Kidney (tissue), 22 donors: ENCODE measurements at places on chromosomes 7 and 10. TPM values are rescaled to one million over a fixed set of nuclear protein-coding genes. Genes with fewer than 3 reads are reported as not detected.
A peak's percentile ranks its signal among the peaks of the same experiment; 100 is the strongest.

- no peaks in the 10 kb centered on the region for H3K4me1 ChIP-seq
Observed at GRCh38 chr7:9181356-9181755, 747.9 kb downstream of the NXPH1 start.

- no peak for DNase-seq
- no peak overlapping the region for H3K4me3 ChIP-seq
- H3K36me3 ChIP-seq: no peaks in the 10 kb centered on the region
- no peaks in the 10 kb centered on the region for H3K27me3 ChIP-seq
- no peaks in the 10 kb centered on the region for H3K4me1 ChIP-seq
Observed at GRCh38 chr10:6148908-6149307, 53.8 kb upstream of the PFKFB3 start.

GRCh38 chr7:102897856-102898531 lies 14.8 kb upstream of the LRRC17 start:
- H3K27me3 ChIP-seq: no peaks in the 10 kb centered on the region
- no peak overlapping the region for H3K4me3 ChIP-seq
- H3K36me3 ChIP-seq: no peaks in the 10 kb centered on the region
- peaks cover 3% of the 10 kb centered on the region for H3K4me1 ChIP-seq

GRCh38 chr7:129427526-129428045 lies 6.6 kb upstream of the STRIP2 start:
- H3K4me1 ChIP-seq: no peaks in the 10 kb centered on the region
- peak; percentile 10 for DNase-seq
- H3K36me3 ChIP-seq: peaks cover 19% of the 10 kb centered on the region
- H3K4me3 ChIP-seq: no peak overlapping the region

- H3K4me3 ChIP-seq: no peak overlapping the region
- H3K36me3 ChIP-seq: no peaks in the 10 kb centered on the region
- H3K27ac ChIP-seq: no peak overlapping the region
- no peaks in the 10 kb centered on the region for H3K27me3 ChIP-seq
- DNase-seq: no peak
Observed at GRCh38 chr10:29955329-29955935, 104.0 kb downstream of the JCAD start.

DNA sequence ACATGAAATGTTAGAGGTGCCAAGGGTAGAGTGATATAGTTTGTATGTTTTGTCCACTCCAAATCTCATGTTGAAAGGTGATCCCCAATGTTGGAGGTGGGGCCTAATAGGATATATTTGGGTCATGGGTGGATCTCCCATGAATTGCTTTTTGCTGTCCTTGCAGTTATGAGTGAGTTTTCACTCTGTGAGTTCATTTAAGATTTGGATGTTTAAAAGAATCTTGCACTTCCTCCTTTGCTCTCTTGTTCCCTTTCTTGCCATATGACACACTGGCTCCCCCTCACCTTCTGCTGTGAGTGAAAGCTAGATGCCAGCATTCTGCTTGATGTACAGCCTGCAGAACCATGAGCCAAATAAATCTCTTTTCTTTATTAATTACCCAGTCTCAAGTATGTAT lies 269.2 kb downstream of the ZWINT start:
- H3K27ac ChIP-seq: no peak overlapping the region
- H3K4me1 ChIP-seq: no peaks in the 10 kb centered on the region
- no peak for DNase-seq
- H3K27me3 ChIP-seq: no peaks in the 10 kb centered on the region
- no peaks in the 10 kb centered on the region for H3K36me3 ChIP-seq

DNA sequence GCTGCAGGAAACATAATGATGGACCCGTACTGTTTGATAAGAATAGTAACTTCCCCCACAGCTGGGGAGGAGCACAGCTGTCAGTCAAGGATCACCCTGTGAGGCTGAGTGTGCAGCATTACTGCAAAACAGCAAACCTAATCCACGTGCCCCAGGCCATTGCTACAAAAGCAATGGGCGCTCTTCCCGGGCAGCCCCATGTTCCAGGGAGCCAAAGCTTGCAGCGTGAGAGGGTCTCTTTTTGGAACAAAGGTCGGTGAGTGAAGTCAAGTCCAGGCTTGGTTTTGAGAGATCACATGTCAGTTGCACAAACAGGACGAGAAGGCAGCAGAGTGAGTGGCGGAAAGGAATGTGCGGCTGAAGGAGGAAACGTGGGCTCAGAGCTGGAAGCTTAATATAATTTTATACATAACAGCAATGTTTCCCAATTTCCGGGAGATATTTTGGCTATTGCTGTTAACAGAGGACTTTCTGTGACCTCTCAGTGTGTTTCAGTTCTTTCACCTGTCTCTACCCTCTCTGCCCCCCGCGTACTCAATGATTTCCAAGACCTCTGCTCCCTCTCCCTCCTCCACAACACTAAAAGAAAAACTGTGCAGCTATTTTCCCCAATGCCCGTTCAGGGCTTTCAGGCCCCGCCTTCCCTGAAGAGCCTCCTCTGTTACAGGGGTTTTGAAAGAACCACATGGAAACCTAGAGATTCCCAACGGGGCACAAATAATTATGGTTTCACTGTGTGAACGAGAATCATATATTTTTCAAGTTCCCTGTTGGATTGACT lies 128.9 kb downstream of the MTPAP start:
- H3K36me3 ChIP-seq: no peaks in the 10 kb centered on the region
- peak overlapping the region; percentile 23 for H3K27ac ChIP-seq
- peak overlapping the region; percentile 33 for H3K4me3 ChIP-seq
- no peaks in the 10 kb centered on the region for H3K27me3 ChIP-seq

DNA sequence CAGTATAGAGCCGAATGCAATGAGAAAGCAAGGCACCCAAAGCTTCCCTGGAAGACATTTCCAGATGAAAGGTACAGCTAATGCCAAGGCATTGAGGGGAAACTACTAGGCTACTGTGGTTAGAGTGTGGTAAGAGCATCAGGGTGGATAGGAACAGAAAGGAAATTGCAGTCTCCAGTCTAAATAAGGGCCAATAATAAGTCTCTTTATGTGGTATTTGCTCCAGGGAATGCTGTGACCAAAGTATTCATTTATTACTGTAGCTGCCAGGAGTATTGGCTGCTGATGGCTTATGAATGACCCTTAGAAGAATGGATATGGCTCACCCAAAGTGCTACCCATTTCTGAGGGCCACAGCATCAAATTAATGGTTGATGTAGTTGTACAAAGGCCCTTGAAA lies 30.1 kb upstream of the POT1 start:
- H3K27me3 ChIP-seq: no peaks in the 10 kb centered on the region
- H3K4me3 ChIP-seq: no peak overlapping the region
- no peaks in the 10 kb centered on the region for H3K36me3 ChIP-seq
- H3K27ac ChIP-seq: no peak overlapping the region

GRCh38 chr7:151844071-151844824 lies 32.7 kb downstream of the PRKAG2 start:
- H3K27ac ChIP-seq: no peak overlapping the region
- no peak overlapping the region for H3K4me3 ChIP-seq
- no peaks in the 10 kb centered on the region for H3K36me3 ChIP-seq

GRCh38 chr10:48489099-48489498 lies 115.8 kb downstream of the ARHGAP22 start:
- no peak overlapping the region for H3K4me3 ChIP-seq
- no peak for DNase-seq
- H3K27me3 ChIP-seq: no peaks in the 10 kb centered on the region
- no peaks in the 10 kb centered on the region for H3K36me3 ChIP-seq
- H3K27ac ChIP-seq: no peak overlapping the region
- no peaks in the 10 kb centered on the region for H3K4me1 ChIP-seq

WNT8B gene
- total RNA-seq: not detected

SLC26A5 gene
- 1.2 TPM for total RNA-seq

CRYGN gene
- 0.22 TPM for total RNA-seq
